Activated naive CD8-positive, alpha-beta T cell treated with anti-CD3 and anti-CD28 coated beads, Interleukin-2, amount 50 U/mL, for 16 hours (primary cell): ENCODE measurements at places on chromosomes 2 and 18.

DNA sequence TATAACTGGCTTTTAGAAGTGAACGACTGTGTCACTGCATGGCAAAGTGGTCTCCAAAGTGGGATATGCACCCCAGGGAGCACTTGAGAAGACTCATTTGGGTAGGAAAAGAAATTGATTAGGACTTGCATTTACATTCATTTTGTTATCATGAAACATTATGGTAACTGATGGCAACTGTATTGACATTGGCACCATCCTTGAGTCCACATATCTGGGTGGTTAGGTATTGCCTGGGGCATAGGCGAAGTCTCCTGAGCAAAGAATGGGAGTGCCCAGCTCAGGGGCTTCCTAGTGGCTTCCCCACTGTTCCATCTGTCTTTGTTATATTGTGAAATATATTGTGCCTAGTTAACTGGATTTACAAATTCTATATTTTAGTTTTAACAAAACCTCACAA is 29.2 kb downstream of the SPATS2L start:
- no peak for DNase-seq

- no peak for DNase-seq
Observed at GRCh38 chr2:20620271-20620681, 30.6 kb downstream of the HS1BP3 start.

GRCh38 chr2:181594322-181594721 is 62.6 kb downstream of the CERKL start:
- DNase-seq: no peak

DNA sequence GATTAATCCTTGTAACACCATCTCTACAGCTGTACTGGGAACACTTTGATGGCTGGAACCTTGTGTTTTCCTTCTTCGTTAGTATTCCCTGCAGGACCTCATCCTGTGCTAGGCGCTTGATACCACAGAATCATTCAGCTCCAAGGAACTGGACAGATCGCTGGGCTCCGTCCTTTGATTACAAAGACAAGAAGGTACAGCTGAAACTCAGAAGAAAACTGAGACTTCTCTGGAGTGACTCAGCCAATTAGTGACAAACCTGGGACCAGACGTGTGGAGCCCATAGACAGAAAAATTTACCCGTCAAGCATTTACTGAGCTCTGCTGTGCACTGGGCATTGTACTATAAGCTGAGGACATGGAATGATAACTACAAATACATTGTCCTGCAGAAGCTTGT is 67.3 kb downstream of the NCKAP5 start:
- DNase-seq: no peak

- DNase-seq: no peak
Observed at GRCh38 chr2:85481818-85482777, 56.9 kb upstream of the MAT2A start.

DNA sequence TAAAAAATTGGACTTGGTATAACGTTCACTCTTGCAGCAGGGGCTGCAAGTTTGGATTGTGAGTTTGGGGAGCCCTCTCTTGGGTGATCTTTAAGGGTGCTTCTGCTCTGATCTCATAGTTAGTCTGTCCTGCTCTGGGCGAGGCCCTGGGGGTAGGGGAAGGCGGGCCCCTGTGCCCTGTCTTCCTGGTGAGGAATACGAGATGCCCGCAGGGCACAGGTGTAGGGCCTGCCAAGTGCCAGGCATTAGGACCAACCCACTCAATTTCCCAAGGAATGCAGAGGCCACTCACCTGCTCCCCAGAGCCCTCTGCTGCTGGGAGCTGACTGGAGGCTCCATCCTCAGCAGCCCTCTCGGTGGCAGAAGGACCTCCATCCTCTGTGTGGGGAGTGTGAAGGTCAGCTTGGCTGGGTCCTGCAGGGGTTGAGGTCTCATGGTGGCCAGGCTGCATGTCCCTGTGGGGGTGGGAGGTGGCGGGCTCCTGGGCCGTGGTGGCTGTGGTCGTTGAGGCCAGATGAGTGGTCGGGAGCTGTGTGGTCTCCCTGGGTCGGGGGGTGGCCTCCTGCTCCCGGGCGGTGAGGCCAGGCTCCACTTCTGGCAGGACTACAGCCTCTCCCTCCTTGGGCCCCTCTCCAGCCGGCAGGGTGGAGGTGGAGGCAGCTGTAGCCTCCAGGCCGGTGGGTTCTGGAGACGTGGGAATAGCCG is 21.3 kb downstream of the SDC1 start:
- DNase-seq: no peak

- no peak for DNase-seq
Observed at GRCh38 chr2:45869165-45869501, 217.7 kb downstream of the PRKCE start.

GRCh38 chr2:40360652-40361051 is 91.2 kb downstream of the SLC8A1 start:
- no peak for DNase-seq

DNA sequence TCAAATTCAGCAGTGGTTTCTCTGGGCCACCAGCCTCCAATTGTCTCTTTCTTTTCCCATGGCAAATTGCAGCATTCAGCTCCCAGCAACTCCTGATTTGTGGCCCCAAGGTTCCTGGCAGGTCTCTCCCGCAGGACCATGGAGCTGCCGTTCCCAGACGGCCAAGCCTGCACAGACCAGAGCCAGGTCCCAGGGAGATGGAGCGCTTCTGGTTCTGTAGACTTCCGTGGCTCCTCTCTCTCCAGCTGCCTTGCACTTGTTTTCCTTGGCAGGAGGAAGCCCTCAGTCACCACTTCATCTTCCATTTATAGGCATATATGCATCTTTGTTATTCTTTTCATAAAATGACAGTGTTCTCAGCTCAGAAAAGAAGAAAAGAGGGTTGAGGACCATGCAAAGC is 21.7 kb downstream of the TNP1 start:
- DNase-seq: no peak

DNA sequence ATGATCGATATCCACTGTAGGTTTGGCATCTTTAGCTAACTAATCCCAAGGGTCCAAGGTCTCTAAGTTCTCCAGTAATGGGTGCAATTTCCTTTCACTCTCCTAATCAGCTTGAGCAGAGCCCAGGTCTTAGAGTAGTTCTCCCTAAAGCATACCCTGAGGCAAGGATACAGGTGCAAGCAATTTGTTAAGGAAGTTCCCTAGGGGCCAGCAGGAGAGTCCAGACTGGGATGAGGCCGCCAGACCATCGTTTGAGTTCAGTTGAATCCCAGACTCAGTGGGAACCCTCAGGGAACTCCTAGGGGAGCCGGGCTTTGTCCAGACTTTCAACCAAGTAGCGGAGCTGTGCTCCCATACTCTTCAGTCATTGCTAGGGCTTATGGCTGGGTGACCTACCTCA is 835.4 kb upstream of the CDH2 start:
- no peak for DNase-seq

DNA sequence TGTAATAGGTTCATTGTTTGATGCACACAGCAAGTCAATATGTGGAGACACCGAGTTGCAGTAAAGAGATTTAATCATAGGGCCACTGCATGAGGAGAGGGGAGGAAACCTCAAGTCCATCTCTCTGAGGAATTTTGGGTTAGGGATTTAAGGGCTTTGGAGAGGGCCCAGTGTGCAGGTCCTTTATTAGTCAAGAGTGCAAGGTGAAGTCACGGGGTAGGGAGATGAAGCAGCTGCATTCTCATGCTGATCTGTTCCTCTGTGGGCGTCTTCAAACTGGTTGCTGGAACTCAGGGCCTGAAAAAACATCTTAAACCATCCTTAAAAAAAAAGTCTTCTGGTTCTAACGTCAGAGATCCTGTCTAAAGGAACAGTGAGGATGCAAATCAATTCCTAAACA is 131.6 kb downstream of the NXPH2 start:
- DNase-seq: no peak

GRCh38 chr2:74945788-74946331 is 12.6 kb upstream of the POLE4 start:
- DNase-seq: no peak

DNA sequence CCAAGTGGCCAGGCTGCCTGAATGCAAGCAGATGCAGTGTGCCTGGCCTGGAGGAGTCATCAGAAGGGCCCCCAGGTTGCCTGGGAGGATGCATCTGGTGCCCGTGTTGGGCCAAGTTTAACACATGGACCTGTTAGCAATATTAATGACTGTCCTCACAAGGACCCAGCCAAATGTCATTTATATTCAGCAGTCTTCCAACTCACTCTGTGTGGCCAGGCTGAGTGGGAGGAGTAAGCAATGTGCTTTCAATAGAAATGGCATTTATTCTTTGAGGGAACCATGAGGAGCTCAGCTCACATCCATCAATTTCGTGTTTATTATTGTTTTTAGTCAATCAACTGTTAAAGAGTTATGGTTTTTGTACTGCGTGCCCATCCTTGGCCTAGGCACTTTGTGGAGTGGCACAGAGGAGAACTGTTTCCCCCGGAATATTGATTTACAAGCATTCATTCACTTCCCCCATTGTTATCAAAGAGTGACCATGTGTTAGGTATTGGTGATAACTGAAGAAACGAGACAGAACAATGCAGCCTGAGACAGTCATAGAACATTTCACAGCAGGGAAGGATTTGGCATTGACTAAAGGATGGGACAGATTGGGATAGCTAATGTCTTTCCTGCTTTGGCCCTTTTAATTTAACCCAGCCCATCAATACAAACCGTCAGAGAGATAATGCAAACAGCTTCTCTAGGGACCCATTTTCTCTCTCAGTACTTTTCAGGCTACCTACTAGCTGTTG is 725.2 kb downstream of the TSN start:
- DNase-seq: no peak

DNA sequence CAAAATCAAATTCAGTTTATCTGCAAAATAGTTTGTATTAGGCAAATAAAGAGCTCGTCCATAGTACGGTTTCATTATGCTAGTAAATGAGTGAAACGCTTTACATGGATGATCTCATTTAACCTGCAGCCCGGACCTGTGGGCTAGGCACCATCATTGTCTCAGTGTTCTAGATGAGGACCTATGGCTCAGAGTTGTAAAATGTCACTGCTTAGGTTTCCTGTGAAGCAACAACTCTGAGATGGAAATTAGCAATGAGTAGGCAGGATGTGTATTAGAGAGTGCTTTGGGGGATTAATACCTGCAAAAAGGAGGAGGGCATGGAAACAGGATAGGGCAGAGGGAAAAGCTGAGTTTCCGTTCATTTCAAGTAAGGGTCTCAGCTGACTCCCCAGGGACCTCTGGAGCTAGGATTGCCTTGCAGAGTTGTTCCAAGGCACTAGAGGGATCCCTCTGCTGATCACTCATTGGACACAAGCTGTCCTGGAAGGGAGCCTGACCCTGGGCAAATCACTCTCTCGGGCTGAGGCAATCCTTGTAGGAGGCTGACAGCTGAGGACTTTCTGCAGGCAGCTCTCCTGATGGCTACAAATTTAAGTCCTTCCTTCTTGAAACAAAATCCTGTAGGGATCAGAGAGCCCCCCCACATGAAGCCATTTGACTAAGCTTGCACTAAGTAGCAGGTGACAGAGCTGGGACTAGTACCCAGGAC is 58.8 kb upstream of the SIX2 start:
- no peak for DNase-seq

DNA sequence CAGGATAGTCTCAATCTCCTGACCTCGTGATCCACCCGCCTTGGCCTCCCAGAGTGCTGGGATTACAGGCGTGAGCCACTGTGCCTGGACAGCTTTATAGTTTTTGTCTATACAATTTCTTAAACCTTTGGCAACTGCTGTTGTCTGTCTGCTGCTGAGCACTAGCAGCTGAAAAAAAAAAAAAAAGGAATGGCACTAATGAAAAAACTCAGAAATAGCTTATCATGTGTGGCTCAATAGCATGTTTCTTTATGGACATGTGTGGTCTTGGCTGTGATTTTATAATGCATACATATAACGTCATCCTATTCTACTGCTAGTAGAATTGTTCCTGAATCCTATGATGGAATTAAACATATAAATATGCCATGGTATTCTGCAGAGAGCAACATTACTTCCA is 231.2 kb downstream of the TPGS2 start:
- no peak for DNase-seq

DNA sequence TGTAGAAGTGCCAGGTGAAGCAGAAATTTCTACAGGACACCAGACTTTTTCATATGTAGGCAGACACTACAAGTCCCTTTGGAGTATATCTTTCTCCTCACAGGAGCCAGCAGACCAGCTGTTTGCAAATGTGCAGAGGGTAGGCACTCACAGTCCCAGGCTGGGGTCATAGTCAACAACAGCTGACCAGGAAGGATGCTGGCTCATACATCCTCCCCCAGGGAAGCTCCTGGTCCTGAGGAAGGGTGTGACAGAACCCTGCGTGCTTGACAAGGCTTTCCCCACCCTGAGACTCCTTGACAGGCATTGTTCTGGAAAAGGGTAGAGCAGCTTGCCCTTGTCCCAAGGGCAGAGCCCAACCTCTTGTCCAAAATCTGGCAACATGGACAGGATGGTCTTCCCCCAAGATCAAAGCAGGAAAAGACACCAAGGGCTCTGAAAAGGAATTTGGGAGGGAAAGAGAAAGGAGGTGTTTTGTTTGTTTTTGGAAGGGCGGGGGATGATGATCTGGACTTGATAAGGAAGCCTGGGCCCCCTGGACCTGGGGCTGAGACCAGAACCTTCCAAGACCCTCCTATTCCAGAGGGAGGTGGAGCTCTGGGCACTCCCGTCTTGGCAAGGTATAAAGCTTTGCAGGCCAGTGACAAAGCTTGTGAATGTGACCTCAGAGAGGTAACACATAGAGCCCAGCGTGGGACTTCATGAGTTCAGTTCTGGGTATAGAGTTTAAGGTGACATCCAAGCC is 87.1 kb downstream of the GFPT1 start:
- no peak for DNase-seq

GRCh38 chr18:31633392-31634330 is 42.0 kb downstream of the TTR start:
- DNase-seq: no peak

GRCh38 chr2:173307293-173307692 is 47.4 kb upstream of the CDCA7 start:
- DNase-seq: no peak

- no peak for DNase-seq
Observed at GRCh38 chr2:171319164-171319810, 114.5 kb downstream of the METTL8 start.

DNA sequence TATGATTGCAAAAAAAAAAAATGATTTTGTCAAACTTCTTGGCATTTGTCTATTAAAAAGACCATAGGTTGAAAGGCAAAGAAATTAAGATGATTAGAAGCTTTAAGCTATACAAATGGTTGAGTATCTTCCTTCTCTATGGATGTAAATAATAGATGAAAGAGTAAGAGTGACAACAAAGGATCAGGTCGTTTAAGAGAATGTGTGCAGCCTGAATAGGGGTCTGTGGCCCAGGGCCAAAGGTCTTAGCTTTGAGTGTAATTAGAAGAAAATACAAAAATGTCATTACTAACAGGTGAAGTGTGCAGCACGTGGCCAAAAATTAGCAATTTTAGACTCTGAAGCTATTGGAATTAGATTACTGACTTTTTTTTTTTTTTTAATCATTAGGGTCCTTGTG is 122.4 kb downstream of the GREB1L start:
- no peak for DNase-seq
